ENCODE measurements at places on chromosomes 3 and 15.
A peak's percentile ranks its signal among the peaks of the same experiment; 100 is the strongest.

GRCh38 chr15:32904448-32904847 lies 186.6 kb downstream of the GREM1 start:
- no peak for DNase-seq

GRCh38 chr3:107514453-107514852 lies 8.3 kb upstream of the BBX start:
- no peak for DNase-seq

DNA sequence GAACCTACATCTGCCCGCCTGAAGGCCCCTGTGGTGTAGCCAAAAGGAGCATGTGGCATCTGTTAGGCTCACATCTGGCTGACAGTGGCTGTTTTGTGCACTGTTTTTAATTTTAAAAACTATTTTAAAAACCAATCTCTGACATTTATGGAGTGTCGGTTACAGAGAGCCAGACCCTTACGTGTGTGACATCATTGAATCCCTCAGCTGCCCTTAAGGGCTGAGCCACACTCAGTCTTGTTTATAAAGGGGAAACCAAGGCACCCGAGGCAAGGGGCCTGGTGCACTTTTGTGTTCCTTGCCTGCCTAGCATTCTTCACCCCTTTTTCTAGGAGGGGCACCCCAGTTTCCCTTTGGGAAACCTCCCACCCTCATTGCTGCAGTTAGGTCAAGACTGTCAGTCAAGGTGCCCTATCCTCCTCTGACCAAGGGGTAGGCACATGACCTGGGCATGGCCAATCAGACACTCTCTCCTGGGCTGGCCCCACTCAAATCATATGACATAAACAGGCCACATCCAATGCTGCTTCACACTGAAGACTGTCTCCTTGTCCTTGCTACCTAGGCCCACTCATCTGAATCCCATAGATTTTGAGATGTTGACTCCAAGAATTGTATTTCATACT lies 105.3 kb downstream of the LSM3 start:
- DNase-seq, result no peak

DNA sequence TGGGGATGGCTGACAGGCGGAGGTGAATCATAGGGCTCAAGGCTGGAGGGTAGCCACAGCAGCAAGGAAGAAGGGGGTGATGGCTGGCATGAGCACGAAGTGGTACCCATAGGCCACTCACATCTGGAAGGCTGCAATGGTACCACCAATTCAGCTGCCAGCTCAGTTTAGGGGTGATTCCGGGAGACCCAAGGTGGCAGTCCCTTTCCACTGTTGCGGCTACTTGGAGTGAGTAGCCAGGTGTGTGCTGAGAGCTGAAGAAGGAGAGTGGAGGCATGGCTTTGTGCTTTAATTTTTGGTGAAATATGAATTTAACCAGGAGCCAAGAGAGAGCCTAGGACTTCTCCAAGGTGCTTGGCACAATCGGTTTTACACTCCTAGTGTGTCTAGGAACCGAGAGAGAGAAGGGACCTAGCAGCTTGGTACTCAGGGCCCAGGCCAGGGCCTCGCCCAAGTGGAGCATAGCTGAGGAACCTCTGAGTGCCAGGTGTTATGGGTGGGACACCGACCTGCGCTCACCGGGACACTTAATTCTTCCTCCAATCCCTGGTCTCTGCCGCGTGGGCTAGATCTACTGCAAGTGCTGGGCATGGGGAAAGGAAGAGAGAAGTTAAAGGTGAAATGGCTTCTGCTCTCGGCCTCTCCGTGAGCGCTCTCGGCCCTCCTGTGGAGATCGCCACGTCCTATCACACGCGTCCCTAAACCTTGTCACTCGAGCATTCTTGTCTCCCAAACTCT lies 32.2 kb upstream of the POLG start:
- DNase-seq, result no peak

DNA sequence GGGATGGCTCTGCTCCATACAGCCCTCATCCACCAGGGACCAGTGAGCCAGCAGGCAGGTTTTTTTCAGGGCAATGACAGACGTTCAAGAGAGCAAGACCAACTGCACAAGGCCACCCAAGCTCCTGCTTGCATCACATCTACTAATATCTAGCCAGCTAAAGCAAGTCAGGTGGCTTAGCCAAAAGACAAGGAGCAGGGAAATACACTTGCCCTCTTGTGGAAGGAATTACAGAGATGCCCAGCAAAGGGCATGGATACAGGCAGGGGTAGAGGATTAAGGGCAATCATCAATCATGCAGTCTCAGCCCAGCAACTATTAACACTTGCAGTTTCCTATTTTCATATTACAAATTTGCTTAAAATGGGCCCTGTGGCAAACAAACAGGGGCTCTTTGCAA lies 81.5 kb upstream of the NTRK3 start:
- no peak for DNase-seq

DNA sequence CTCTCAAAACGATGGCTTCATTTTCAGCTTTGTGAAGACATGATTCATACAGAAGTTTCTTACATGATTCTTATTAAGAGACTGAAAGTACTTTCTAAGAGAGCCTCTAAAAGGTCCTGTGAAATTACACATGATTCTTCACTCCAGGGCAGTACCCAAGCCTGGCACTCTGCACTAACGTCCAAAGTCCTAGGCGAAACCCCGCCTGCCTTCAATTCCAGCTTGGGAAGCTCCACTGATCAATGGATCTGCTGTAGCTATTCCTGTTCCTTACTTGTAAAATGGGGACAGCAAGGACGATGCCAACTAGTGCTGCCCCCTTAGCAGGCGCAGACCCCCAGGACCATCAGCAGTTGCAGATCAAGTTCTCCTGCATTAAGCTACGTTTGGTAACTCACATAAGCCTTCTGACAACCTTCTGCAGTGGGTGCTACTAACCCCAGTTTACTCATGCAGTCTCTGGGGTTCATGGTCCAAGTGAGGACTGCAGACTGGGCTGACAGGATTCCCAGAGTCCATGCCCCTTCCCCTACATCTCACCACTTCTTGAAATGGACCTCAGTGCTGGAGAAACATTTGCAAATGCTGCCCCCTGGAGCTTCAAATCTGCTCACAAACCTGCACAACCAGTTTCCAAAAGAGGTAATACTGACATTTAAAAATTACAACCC lies 10.6 kb downstream of the CHCHD4 start:
- DNase-seq, result no peak

DNA sequence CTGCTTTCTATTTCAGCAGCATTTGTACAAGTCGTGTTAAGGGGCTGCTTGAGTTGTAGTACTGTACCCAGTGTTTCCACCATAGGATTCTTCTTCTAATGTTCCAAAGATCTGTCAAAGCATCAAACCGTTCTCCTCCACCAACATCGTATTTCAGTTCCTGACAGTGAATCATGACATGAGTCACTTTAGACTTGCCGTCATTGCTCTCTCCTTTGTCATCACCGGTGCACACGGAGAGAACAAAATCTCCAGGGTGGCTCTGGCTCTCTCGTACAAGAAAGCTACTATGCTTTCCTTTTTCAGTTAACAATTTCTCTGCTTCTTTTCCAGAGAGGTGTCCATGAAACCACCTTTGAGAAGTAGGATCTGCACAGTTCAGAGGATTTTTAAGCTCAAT lies 270.9 kb upstream of the CCDC54 start:
- DNase-seq, result no peak

DNA sequence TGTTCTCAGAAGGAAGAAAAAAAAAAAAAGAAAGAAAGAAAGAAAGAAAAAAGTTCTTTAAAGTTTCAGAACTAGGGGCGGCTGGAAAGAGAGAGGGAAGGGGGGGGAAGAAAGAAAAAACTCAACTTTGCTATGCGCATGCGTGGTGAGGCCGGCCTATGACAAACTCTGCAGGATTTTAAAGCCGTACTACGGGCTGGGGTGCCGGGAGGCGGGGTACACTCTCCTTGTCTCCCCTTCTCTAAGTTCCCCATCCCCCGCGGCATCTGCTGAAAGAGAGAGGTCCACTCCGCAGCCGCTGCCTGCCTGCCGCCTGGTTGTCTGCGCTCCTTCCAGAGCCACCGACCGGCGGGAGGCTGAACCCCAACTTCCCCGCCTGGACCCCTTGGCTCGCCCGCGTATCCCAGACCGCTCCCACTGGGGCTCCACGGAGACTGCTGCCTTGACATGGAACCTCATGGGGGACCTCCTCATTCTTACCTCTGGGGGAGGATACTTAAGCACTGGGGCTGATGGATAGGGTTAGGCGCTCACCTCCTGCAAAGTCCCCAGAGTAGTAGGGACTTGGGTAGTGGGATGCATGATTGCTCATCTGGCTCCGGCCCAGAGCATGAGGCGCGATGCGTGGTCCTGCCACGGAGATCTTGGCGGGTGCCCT lies 1.4 kb upstream of the WNT5A start:
- peak; percentile 13 for DNase-seq

GRCh38 chr3:42733501-42734262 lies 31.1 kb upstream of the HHATL start:
- DNase-seq, result no peak

GRCh38 chr15:23596736-23597135 lies 31.3 kb downstream of the MKRN3 start:
- DNase-seq, result no peak

GRCh38 chr3:35042210-35042991 lies 596.9 kb upstream of the ARPP21 start:
- peak; percentile 86 for DNase-seq

DNA sequence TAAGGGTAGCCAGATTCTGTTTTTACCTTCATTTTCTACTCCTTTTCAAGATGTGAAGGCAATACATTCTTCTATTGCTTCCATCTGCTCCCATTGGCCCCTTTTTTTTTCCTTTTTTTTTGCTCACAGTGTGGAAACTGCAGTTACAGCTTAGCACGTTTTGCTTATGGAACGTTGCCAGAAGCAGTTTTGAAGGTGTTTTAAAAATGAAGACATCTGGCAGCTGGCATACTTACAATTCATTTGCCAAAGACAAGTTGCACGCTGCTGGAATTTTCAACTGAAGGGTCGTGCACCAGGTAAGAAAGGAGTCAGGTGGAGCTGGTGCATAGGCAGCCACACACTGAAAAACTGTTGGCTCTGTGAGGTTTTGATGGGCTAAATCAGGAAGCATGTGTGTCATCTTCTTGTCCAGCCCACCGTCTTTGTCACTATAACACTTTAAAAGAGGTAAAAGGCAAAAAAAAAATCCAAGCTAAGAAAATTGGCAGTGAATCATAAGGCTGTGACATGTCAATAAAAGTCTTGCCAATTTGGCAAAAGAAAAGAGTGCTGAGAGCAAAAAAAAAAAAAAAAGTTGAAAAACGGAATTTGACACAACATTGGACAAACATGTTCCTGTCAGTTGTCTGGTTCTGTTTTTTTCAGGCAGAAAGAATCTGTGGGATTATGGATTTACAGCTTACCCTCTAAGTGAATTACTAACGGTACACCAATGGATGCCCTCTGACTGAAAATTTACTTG lies 225.4 kb upstream of the SOX2 start:
- peak; percentile 93 for DNase-seq

DNA sequence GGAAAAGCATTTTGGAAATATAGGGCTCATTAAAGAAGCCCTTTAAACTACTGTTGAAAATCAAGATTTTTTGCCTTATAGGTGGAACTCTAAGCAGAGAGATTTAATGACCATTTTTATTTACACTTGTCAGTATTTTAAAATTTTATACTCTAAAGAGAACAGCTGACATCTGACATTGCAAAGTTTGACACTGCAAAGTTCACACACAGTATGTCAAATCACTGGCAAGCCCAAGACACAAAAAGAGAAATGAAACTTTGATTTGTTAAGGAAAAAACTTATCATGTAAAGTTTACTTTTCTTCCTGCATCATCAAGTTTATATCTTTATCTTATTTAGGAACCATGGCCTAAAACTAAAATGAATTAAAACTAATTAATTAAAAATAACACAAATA lies 40.2 kb downstream of the DPH6 start:
- DNase-seq, result no peak

DNA sequence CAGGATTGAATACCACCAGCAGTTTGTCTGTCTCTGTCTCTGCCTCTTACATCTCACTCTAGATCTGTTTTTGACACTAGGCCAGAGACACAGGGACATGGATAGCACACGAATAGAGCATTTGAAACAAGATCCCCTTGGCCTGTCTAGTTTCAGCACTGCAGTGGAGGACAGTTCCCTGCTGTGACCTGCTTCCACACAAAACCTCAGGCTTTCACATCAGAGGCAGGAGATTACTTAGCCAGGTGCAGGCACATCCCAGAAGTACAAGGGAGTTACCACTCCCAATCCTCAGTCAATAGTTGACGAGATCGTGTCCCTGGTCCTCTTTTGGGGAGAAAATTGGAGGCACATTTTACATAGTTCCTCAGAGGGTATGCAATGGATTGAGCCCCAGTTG lies 34.0 kb upstream of the CCK start:
- no peak for DNase-seq

GRCh38 chr3:22728406-22728805 lies 474.7 kb upstream of the UBE2E2 start:
- DNase-seq, result no peak

DNA sequence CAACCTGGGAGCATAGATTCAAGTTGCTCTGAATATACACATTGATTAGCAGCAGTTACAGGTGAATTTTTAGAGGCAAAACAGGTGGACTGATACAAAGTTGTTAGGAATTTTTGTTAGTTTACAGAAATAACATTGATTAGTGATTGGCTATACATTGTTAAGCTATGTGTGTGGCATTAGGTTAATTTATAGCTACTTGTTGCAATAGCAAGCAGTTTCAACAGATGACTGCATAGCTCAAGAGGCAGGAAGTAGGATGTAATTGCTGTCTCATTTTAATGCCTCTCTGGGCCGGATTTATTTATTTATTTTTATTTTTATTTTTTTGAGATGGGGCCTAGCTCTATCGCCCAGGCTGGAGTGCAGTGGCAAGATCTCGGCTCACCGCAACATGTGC lies 99.7 kb downstream of the TCF12 start:
- DNase-seq, result no peak

DNA sequence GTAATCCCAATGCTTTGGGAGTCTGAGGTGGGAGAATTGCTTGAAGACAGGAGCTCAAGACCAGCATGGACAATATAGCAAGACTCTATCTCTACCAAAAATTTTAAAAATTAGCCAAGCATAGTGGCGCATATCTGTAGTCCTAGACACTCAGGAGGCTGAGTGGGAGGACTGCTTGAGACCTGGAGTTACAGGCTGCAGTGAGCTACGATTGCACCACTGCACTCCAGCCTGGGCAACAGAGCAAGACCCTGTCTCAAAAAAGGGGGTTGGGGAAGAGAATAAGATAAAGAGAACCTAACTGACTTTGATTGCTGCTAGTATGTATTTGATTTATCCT lies 755 bp downstream of the CD200R1 start:
- no peak for DNase-seq

DNA sequence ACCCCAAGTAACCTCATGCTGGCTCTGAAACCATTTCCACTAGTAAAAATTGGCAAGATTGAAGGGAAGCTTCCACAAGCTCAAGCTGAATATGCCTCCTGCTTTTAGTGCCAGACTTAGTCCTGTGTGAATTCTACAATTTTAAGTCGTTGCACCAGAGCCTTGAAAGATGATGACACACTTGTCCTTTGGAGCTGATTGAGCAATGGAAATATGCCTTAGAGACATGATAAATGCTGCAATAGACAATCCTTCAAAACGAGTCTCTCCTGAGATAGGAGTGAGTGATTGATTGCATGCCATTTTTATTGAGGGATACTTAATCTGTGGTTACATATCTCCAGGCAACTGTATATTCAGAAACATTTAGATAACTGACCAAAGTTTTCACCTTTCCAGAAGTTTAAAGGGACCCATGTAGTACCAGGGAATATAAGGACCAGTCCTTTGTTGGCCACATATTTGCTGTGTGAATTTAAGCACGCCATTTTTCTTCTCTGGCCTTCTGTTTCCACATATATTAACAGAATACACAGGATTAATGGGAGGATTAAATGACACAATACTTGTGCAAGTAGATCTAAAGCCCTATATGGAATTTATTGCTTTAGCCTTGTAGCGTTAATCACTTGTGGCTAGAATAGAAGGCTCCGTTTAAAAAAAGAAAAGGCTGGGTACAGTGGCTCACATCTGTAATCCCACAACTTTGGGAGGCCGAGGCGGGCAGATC lies 65.1 kb downstream of the PPARG start:
- no peak for DNase-seq
